Small intestine (tissue), 16 donors: ENCODE measurements at places on chromosomes 6 and 20. TPM values are rescaled to one million over a fixed set of nuclear protein-coding genes. Genes with fewer than 3 reads are reported as not detected.

DNA sequence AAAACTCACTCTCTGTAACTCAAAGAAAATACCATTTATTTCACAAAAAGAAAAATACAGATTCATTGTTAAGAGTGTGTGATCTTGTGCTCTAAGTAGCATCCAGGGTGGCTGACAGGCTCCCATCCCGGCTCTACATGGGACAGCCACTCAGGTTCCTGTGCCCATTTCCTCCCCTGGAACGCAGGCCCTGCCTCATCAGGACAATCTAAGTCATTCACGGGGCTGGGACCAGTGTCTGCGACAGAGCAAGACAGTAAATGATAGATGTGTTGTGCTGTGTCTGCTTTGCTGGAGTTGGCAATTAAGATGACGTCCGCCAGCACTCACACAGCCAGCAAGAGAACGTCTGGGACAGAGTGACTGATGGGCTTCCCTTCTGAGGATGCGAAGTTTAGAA is 6.9 kb upstream of the FAM209A start:
- DNase-seq: no peak

- no peak for DNase-seq
Observed at GRCh38 chr6:139019722-139020121, 8.8 kb upstream of the ABRACL start.

- DNase-seq: no peak
Observed at GRCh38 chr6:52513464-52513863, 63.4 kb downstream of the TRAM2 start.

DNA sequence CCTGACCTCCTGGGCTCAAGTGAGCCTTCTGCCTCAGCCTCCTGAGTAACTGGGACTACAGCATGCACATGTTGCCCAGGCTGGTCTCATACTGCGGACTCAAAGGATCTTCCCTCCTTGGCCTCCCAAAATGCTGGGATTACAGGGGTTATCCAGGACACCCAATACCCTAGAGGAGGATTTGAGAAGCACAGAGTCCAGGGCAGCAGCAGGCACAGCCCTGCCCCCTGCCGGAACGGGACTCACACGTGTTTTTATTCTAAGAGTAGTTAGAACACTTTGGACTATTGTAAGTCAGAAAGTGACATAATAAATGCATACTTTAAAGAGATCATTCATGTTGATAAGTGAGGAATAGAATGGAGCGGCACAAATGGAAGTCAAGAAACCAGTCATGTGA is 80.2 kb downstream of the C6orf118 start:
- DNase-seq: no peak

- no peak for DNase-seq
Observed at GRCh38 chr6:3770023-3770720, 18.7 kb upstream of the PXDC1 start.

Gene LST1
- 37.0 TPM for polyA plus RNA-seq

GRCh38 chr20:36063916-36064657 is 90.5 kb upstream of the EPB41L1 start:
- no peak for DNase-seq

DNA sequence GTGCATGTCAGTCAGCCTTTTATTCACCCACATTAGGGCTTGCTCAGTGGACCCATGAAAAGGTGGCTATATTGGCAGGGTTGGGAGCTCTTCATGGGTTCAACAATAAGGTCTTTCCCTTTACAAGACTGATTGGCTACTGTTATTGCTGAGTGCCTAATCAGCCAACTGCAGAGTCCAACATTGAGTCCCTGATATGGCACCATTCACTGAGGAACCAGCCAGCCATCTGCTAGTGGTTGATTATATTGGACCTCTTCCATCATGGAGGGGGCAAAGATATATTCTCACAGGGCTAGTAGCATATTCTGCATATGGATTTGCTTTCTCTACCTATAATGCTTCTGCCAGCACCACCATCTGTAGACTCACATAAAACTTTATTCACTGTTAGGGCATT is 69.9 kb downstream of the CDKAL1 start:
- no peak for DNase-seq

Gene GATA5
- polyA plus RNA-seq: 34.2 TPM

DNA sequence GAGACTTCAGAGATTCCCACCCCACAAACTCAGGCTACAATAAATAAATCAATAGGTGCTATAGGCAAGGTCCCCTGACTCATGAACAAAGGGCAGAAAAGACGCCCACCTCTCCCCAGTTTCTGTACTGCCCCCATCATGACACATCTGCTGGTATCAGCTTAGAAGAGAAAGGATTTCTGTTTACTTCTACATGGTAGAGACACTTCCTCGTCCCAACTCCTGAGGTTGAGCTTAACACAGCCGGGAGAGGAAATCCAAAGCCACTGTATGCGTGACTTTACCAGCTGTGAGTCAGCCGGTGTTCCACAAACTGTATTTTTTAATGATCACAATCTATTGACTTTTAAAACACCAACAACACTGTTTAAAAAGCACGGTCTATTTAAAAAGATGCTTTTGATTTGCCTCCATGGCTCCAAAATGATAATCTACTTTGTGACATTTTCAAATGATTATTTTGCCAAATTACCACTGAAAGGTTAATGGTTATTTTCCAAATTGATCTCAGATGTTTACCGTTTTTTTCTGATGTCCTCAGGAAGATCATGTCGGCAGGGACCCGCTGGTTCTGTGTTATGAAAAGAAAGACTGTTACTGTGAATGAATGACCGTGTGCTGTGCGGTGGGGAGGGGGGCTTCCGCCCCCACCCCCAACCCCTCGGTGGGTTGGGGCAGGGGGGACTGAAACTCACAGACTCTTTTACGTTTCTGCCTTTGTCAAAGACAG is 72.5 kb downstream of the ATP9A start:
- no peak for DNase-seq

Gene KHDC1L
- polyA plus RNA-seq: not detected

DNA sequence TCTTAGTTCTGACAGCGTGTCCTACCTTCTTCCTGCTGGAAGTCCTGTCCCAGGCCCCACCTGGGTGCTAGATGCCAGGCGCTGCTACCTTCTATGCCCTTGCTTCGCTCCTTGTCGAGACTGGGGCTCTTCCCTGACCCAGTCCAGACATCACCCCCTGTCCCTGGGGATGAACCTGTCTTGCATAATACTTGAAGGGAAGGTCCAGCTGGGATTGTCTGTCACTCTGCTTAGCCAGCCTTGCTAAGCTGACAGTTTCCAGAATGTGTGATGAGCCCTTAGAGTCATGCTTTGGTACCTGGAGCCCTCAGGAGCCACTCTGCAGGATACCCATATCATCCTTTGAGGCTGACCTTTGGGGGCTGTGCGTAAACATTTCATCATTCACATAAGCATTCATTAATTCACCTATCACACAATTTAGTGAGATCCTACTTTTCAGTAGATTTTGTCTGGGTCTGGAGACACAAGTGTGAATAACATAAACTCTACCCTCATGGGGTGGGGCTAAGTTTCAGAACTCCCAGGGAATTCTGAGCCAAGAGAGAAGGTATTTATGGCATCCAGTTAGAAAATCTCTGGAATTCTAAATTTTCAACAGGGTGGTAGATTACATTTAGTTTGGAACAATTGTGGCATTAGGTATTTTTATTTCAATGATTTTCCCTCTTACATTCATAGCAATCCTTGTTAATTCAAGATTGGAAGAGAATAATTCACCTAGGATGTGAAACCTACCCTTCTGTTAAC is 151.1 kb upstream of the HDAC2 start:
- DNase-seq: no peak

Gene SIRPG
- 0.99 TPM for polyA plus RNA-seq

Gene DOK5
- polyA plus RNA-seq: 0.71 TPM

Gene HLA-DRA
- polyA plus RNA-seq: 428 TPM

GRCh38 chr6:39471954-39472659 is 149.6 kb upstream of the KCNK16 start:
- no peak for DNase-seq

GRCh38 chr6:16109659-16110305 is 19.1 kb upstream of the MYLIP start:
- DNase-seq: no peak

DNA sequence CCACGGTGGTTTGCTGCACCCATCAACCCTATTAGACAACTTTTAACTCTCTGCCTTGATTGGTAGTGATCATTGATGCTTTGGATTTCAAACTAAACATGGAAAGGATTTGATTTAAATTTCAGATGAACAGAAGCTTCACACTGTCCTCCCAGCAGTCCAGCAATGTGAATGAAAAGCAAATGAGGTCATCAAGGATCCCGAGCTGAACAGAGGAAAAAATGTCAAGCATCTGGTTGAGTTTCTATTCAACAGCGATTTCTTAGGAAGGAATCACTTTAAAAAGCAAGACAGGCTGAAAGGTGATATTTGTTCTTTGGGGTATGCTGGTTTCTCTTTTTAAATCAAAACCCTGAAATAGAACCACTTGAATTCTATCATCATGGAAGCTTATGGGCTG is 10.6 kb upstream of the SAMD3 start:
- no peak for DNase-seq

Gene SAPCD1
- 1.4 TPM for polyA plus RNA-seq

DNA sequence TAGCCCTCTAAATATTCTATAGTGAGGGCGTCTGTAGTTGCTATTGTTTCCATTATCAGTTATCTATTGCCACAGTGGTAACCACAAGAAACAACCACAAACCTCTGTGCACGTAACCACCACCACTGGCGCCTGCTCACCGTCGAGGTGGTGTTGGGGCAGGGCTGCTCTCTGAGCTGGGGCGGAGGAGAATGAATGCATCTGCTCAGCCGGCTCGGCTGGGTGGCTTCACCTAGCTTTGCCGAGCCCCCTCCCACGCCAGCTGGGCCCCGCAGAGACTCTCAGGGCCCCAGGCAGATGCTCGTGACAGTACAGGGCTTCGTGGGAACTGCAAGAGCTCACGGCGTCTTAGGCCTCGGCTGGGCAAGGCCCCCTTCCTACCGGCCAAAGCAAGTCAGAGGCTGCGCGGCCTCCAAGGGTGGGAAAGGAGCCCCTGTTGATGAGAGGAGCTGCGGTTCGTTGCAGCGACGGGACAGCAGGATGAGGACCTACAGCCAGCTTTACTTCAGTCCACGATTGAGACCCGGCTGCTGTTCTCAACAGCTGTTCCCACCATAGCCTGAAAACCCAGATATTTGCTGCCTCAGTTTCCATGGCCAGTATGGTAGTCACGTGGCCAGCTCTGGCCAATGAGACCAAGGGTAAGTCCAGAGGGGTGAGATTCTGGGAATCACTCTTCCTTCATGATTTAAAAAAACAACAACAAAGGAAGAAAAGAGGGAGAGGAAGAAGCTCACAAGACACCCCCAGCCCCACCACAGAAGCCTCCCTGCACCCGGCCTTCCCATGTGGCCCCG is 120.2 kb upstream of the AFDN start:
- DNase-seq: no peak

DNA sequence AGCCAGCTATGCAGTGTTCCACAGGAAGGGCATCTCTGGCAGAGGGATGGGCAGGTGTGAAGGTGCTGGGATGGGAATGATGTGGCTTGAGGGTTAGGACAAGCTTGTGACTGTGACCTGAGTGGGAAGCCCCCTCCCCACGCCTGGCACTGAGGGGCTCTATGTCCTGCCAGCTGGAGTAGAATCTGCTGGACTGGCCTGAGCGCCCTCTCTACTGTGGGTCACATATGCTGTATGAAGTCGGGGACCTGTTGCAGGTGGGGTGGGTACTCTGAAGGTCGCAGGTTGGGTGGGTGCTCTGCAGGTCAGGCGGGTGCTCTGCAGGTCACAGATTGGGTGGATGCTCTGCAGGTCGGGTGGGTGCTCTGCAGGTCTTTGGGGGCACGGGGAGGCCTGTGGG is 20.3 kb downstream of the KCNG1 start:
- DNase-seq: no peak

GRCh38 chr6:7254980-7255835 is 57.8 kb downstream of the SSR1 start:
- DNase-seq: no peak

GRCh38 chr6:111503660-111504059 is 20.6 kb upstream of the REV3L start:
- no peak for DNase-seq

Gene FOXF2
- 8.1 TPM for polyA plus RNA-seq

Gene PET117
- 28.4 TPM for polyA plus RNA-seq

GRCh38 chr6:119148098-119148824 is 69.8 kb upstream of the FAM184A start:
- peak; percentile 68 for DNase-seq

DNA sequence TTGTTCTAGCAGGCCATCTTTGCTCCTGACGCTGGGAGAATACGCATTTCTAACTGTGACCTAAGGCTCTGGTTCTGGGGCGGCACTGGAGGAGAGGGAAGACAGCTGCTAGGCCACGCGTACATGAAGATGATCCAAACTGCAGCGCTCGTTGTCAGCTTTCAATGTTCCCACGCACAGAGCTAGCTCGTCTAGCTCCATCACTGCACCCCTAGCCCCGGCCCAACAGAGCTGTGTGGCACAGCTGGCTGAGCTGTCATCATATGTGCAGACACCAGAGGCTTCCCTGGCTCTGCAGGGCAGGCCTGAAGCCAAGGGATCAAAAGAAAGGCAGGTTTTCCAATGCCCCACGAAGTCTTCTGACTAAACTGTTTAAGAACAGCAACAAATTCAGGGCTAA is 124.7 kb downstream of the IRF4 start:
- no peak for DNase-seq

Gene NT5E
- polyA plus RNA-seq: 24.9 TPM

DNA sequence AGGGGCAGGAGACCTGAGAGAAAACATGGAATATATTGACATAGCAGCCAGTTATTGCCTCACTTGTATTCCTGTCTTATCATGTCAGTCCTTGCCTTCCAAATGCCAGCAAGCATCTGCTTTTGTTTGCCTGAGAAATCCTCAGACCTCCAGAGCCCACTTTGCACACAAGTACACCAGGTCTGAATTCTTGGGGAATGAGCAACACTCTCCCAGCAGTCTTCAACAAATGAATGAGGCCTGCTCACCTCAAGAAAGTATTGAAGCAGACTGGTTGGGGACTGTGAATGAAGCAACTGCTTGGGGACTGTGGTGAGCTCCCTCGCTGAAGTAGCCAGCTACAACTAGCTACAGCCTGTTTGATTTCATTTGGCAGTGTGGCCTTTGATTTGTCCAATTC is 172.8 kb upstream of the SPTLC3 start:
- no peak for DNase-seq

DNA sequence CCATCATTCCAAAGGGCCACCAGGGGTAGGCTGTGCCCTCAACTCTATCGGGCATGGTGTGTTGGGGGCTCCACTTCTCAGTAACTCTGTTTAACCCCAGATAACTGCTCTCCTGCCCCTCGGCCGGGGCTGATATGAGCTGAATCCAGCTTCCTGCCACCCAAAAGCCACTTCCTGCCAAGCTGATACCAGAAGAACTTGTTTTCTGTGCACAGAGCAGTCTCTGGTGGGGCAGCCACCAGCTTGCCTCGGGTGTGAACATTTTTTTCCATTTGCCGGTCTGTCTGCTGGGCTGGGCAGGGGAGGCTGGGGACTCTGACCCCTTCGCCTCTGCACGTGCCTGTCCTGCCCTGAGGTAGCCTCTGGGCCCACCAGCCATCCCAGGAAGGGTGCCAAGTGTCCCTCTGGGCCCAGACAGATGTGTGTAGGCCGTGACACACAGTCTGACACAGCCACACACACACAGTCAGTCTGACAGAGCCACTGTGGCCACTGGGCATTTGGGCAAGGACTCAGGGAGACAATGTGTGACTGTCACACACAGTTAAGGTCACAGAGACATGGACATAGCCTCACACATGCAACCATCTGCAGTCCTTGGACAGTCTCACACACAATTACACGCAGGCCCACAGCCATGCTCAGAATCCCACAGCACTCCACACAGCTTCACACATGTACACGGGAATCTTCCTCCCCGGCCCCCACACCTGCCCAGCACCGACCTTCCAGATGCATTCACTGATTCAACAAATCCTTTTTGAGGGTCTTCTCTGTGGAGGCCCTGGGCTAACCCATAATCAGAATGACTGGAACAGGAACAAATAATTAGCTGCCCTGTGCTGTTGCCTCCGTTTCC is 45.1 kb downstream of the NOL4L start:
- peak; percentile 62 for DNase-seq
